ENCODE measurements at places on chromosomes 1 and 21.

- no peak for DNase-seq
Measured at GRCh38 chr1:82264802-82265201, 464.1 kb downstream of the ADGRL2 start.

- peak; percentile 55 for DNase-seq
Measured at GRCh38 chr1:24203404-24203803, 16.3 kb upstream of the IFNLR1 start.

DNA sequence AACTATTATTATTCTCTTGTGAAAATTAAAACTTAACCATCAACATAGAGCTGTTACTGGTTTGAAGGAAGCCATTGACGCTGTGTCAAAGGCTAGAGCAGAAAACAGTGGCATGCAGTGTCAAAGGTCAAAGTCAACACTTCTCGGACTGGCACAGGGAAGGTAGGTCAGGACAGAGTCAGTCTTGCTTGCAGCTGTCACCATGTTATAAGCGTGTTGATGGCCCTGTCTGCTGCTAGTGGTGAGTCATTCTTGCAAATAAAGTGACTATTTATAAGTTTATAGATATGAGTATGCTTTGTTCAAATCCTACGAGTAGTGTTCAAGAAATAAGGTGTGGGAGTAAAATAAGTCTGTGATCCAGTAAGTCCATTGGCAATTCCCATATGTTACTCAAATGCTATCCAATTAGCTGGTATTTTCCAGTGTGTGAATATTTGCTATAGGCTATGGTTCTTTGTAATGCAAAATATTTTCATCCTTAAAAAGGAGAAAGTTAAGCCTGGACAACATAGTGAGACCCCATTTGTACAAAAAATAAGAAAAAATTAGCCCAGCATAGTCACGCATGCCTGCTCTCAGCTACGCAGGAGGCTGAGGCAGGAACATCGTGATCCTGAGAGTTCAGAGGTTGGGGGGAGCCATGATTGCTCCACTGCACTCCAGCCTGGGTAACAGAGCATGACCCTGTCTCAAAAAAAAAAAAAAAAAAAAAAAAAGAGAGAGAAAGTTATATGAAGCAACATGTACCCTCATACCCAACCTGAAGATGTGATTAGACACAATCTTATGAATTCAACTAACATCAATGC, 26.3 kb upstream of the TINAGL1 start:
- DNase-seq: no peak

DNA sequence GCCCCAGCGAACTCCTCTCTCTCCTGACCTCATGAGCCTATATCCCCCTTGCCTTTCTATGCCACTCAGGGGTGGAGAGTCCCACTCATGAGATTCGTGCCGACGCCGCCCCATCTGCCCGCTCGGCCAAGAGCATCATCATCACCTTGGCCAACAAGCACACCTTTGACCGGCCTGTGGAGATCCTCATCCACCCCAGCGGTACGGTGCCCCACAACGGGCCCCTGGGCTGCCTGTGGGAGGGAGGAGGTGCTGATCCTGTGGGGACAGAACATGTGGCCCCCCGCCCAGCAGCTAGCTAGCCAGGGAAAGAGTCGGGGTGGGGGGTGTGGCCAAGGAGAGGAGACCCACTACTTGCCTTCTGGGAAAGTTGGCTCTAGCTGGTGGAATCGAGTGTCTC, 27.8 kb downstream of the VWA5B1 start:
- no peak for DNase-seq

- DNase-seq: no peak
Measured at GRCh38 chr1:199302554-199302953, 663.7 kb downstream of the PTPRC start.
